ENCODE measurements at places on chromosomes 3 and 15.
A peak's percentile ranks its signal among the peaks of the same experiment; 100 is the strongest.

GRCh38 chr15:89419370-89419984 is 76.9 kb downstream of the RHCG start:
- DNase-seq, result peak; percentile 18

DNA sequence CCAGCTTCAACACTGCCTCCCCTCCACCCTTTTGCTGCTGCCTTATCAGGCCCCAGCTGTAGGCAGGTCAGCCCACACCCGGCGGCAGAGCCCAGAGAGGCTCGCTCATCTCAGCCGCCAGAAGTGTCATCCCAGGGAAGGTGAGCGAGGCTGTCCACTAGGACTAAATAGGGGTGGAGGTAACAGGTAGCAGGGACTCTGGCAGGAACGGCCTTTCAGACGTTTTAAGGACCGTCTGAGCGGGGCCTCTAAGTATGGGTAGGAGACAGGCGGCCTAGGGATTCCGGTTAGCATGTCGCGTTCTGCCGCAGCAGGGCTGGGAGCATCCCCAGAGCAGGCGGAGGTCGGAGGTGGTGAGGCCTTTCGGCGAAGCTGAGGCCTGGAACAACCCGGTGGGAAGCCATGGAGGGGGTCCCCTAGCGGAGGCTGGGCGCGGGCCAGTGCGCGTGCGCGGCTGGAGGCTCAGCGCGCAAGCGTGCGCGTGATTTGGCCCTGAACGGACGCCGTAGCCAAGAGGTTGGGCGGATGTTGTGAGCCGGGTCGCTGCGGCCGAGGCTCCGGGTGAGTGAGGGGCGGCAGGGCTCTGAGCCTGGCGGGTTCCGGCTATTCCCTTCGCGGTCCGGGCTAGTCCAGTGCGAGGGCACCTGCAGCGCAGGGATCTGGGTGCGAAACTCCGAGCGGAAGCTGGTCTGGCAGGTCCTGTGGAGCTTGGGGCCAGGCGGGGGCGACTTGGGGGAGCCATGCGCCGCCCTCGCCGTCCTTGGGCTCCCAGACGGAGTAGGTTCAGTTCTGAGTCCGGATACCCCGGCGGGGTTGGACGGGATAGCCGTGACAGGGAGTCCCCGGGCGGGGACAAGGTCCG is at the start of the genes MST1 and RNF123:
Gene MST1, minus strand, starts transcription at position 429 of the 862 bp plus-strand sequence. CDS start 783 bp downstream, outside the sequence.
Gene RNF123, plus strand, starts transcription at position 512 of the 862 bp plus-strand sequence. CDS start 1,609 bp downstream, outside the sequence.
- no peak for DNase-seq

GRCh38 chr3:157543501-157544035 is 40.4 kb upstream of the VEPH1 start:
- DNase-seq, result no peak

- no peak for DNase-seq
Observed at GRCh38 chr3:69893274-69893673, 106.3 kb upstream of the SAMMSON start.
